Esophagus mucosa (tissue), 1 donor: ENCODE measurements at places on chromosomes 7 and 10.

DNA sequence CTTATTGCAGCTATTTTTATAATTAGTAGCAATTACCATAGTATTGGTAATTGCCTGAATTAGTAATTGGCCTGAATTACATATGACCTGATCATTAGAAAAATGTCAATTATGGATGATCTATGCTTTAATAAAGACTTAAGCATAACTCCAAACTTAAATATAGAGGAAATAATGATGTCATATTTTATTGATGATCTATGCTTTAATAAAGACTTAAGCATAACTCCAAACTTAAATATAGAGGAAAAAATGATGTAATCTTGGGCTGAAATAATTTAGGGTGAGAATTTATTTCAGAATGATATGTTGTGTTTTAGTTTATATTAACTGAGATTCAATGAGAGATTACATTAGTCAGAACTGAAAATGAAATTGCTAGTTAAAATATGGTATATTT, 266.0 kb upstream of the DKK1 start:
- ATAC-seq, result no peak

- ATAC-seq, result no peak
Measured at GRCh38 chr7:100856871-100857282, 4.4 kb downstream of the SLC12A9 start.

DNA sequence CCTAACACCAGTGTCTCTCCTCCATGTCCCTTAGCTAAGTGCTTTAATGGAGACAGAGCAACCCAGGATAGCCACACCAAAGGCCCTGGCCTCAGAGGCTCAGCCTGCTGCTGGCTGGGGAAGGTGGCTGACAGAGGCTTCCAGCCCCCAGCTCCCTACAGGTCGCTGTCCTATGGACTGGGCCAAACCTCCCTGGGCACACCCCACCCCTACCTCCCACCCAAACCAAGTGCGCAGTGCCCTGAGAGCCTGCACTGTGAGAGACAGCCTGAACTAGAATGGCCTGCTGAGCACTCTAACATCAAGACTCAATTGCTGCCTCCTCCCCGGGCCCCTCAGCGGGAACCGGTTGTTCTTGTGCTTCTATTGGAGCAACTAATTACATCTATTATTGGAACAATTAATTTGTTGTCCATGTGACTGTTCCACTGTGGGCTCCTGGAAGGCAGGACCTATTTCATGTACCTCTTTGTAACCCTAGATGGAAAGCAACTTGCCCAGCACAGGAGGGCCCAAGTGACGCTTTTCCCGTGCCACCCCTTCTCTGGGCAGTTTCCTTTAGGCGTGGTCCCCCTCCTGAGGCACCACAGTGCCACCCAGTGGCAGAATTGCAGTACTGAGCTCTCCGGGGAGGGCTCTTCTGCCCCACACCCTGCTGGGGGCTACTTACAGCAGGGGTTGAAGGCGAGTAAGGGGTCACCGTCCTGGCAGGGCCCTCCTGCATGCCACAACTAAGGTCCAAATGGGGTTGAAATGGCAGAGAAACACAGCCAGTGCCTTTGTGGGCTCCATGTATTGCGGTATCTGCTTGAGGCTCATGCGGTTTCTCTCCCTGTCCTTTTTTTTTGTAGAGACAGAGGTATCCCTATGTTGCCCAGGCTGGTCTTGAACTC, 63.7 kb upstream of the WAPL start:
- ATAC-seq, result peak; percentile 94

DNA sequence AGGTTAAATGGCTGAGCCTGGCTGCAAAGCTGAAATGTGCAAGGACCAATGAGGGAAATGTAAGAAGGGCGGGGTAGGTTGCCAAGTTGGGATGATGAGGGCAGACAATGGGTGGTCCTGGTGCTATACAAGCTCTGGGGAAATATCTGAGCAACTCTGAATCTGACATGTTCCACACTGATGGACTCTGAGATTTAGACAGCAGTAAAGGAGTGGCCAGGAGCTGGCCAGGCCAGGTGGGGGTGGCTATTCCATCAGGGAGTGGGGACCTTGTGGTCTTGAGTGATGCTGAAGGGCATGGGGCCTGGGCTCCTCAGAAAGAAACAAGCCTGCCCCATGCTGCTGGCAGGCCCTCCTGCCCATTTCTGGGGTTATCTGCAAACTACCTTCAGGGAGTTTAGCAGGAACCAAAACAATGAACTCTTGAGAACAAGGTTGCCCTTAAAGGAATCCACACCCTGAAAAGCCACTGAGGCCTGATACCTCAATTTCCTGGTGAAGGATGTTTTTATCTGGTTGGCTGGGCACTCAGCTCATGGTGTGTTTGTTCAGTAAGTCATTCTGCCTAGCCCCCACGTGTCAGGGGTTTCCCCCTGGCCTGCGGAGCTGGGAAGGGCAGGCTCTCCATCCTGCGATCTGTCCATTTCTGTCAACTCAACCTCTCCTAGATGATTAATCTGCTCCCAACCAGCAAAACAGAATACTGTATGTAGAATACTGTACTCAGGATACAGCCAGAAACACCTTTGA, 143.3 kb upstream of the TNS3 start:
- ATAC-seq, result peak; percentile 51

DNA sequence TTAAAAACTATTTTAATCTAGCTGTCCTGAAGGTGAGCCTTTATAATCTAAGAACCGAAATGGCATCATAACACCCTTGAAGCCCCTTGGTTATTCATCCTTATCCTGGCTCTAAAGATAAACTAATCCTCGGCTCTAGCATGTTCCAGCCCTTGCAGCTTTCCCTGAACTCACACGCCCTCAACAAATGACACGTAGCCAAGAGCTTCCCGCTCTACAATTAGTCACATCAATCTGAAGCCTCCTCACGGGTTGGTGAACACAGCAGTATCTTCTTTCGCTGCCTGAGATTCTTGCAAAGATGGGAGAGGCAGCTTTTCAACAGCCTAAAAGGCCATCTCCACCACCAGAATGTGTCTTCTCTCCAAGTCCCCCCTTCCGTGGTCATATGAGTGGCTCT, 4.1 kb downstream of the FRMD4A start:
- ATAC-seq, result no peak

GRCh38 chr10:111446966-111447365, 370.1 kb downstream of the ADRA2A start:
- no peak for ATAC-seq

DNA sequence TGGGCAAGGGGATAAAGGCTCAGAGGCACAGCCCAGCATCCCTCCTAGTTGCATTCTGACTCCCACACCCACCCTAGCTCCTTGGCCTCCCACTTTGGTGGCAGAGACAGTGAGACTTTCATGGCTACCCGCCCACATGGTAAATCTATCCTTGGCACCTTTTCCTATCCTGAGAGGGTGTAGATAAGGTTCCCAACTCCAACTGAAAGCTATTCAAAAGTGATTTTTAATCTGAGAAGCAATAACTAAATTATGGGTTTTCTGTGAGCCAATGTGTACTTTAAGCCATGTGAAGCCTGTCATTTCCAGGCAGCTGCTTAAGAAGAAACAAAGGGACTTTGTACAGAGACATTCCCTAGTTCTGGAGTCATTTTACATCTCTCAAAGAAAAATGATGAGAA, 9.1 kb downstream of the LAMB1 start:
- no peak for ATAC-seq

DNA sequence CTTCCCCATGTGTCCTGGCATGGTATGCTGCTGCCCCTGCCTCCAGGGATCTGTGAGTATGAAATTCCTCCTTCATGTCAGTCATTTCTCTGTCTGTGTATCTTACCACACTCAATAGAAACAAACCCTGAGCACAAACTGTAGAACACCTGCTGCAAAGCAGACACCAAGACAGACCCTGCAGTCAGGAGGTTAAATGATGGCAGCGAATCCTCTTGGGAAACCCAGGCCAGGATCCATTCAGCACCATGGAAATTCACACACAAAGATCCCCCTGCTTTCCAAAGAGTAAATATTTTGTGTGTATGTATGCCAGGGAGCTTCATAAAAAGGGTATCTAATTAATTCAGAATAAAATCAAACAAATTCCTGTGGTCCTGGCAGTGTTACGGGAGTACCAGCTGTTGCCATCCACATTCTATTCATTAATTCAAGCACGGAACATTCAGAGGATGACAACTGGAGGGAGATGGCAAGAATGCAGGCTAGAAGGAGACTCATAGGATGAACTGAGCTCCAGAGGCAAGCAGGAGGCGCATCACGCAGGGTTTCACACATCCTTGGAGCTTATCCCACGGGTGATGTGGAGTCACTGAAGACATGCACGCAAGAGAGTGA, 14.8 kb downstream of the ITIH5 start:
- no peak for ATAC-seq

DNA sequence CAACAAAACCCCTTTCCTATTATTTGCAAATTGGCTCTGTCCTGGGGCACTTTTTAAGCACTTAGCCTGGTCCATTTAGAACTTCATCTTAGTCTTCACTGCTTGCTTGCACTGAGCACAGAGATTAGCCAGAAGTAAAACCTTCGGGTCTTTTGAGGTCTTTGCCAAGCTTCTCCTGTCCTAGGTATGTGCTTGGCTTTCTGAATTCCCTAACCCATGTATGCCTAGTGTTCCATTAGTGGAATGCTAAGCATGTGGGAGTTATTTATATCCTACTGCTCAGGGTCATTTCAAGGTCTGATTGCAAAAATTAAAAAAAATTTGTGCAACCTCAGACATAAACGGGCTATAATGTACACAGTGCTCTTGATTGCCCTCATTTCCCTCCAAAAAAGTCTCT, 18.0 kb downstream of the ZNF37A start:
- ATAC-seq, result no peak
